Upper lobe of left lung (tissue), 6 donors: ENCODE measurements at places on chromosomes 7 and 10.

DNA sequence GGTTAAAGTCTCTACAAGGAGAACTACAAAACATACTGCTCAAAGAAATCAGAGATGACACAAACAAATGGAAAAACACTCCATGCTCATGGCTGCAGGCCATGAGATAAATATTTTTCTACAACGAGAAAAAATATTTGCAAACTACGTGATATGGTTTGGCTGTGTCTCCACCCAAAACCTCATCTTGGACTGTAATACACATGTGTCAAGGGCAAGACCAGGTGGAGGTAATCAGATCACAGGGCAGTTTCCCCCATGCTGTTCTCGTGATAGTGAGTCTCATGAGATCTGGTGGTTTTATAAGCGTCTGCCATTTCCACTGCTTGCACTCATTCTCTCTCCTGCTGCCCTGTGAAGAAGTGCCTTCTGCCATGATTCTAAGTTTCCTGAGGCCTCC, 57.8 kb downstream of the COA1 start:
- DNase-seq: no peak

DNA sequence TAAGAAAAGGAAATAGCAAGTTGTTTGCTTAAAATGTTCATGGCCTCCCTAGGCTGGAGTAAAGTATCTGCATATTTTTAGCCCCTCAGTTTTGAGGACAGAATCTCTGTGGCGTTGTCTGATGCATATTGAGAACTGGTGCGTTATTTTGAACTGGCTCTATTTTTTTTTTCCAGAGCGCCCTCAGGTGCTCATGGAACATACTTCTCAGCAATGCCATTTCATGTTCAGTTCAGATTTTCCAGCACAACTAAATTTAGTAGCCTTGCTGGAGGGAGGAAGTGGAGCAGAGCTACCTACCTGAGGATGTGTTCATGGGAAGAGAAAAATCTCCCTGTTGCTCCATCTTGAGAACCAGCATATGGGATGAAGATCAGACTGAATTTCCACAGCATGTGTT, 870.5 kb downstream of the LRMDA start:
- DNase-seq: no peak

GRCh38 chr7:6256109-6256483, 16.3 kb downstream of the CYTH3 start:
- no peak for DNase-seq

- DNase-seq: no peak
These were observed 232.4 kb upstream of the MYO3A start for GRCh38 chr10:25701652-25702051.

DNA sequence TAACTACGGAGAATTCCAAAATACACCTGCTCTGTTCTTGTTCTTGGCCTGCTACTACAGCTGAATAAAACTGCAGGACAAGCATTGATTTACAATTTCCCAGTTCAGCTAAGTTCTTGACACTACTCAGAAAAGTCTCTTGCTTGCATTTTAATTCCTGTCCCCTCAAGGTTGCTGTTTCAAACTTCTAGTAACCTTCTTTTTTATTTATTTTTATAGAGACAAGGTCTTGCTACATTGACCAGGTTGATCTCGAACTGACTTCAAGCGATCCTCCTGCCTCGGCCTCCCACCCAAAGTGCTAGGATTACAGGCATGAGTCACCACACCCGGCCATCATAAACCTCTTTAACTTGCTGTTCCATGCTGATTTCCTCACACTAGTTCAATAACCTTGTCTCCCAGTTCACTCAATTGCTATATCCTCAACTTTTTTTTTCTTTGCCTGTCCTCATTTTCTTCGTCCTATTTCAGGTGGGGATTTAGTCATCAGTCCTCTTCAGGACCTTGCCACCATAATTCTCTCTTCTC, 79.9 kb downstream of the ARHGAP21 start:
- DNase-seq: no peak

GRCh38 chr7:116365797-116366196, 133.7 kb upstream of the CAV2 start:
- DNase-seq: no peak

GRCh38 chr10:131490991-131491594, 179.6 kb upstream of the TCERG1L start:
- no peak for DNase-seq

- no peak for DNase-seq
These were observed 22.5 kb downstream of the CTBP2 start for GRCh38 chr10:125137601-125138438.

DNA sequence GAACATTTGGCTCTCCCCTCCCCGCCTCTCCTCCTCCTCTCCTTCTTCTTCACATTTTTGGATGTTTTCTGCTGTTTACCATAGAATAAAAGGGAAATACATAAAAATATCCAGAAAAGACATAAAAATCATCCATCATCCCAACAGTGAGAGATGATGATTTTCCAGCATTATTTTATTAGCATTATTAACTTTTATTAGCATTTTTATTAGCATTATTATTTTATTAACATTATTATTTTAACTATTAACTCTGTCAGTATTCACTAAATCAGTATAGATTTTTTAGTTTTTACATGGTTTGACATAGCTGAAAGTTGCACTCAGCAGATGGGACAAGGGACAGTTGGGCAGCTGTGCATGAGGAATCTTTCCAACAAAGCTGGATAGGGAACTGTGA, 16.2 kb upstream of the SLC35B4 start:
- no peak for DNase-seq

DNA sequence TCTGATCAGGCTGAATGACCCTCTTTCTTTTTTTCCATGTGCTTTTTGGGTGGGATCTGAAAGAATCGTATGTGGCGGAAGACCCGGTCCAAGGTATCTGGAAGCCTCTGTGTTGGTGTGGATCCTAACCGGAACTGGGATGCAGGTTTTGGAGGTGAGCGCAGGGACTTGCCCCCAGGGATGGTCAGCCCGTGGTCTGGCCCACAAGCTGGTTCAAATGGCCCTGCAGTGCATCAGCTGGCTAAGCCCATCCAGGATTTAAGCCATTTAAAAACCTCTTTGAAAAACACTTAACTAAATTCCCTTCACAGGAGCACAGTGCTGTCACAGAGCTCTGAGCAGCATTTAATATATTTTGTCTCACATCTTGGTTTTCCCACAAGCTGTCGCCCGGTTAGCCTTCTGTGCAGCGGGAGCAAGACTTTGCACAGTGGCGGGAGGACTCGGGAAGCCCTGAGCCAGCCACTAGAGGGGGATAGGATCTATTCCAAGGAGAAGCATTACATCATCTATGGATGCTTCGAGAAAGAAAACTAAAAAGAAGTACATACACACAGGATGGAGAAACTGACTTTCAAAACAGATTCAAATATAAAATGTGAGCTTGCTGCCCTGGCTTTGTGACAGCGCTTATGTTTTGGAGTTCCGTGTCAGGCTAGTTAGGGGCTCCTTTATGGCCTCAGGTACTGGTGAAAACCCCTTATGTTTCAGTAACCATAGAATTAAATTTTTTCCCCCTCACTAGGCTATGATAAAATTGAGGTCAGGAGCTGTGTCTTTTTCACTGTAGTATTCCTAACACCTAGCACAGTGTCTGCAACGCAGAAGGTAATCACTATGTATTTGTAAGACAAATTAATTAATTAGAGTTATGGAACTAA, 11.3 kb downstream of the CPA2 start:
- peak; percentile 27 for DNase-seq

DNA sequence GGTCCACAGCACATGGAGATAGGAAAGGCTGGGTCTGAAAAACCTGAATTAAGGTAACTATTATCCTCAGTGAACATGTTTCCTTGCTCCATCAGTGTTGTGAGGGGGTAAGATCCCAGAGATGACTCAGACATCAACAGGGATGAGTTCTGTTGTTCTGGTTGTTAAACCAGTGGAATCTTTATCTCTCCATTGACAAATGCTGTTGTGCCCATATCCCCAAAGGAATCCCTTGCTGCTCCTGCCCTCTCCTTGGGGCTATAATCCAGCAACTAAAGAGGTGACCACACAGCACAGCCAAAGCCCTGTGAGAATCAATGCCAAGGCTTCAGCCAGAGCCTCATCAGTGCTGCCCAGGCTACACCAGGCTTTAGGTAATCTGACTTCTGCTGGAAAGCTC, 113.4 kb downstream of the JAZF1 start:
- no peak for DNase-seq

DNA sequence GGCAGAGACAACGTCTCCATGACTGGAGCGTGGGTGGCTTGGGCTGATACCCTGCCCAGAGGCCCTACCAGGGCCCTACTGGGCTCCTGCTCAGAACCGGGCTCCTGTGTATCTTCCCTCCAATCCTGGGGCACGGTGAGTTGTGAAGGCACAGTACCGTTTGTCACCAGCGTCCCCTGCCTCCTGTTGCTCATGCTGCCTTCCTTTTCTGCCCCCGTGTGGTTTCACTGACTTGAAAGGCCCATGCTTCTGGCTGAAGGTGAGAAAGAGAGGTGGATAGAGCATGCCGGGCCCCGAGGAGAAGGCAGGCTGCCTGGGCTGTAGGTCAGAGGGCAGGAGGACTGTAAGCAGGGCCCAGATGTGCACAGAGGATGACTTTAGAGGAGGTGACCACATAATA, 9.1 kb upstream of the DMBT1 start:
- DNase-seq: no peak

DNA sequence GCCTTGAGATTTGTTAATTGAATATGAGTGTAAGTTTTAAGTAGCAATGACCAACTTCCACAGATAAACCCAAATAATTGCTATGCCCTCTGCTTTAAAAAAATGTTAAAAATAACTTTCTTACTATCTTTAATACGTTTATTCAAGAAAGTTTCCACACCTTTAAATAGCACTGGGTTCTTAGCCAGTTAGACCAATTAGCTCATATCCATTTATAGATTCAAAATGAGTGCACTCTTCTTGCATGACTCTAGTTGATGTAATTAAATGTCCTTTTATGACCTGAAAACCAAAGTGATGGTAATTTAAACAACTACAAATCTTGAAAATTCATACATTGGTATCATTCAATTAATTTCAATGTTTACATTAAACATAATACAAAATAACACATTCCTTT, 50.8 kb upstream of the CACNA2D1 start:
- no peak for DNase-seq

- peak; percentile 18 for DNase-seq
These were observed 50.2 kb upstream of the ZMIZ1 start for GRCh38 chr10:79018521-79019011.
